Choroid plexus epithelial cell (primary cell): ENCODE measurements at places on chromosomes 5 and 9.

- no peak for DNase-seq
Measured at GRCh38 chr5:144638787-144639186, 468.1 kb downstream of the KCTD16 start.

GRCh38 chr9:113298924-113299770 lies 4.0 kb downstream of the RNF183 start:
- DNase-seq, result no peak

DNA sequence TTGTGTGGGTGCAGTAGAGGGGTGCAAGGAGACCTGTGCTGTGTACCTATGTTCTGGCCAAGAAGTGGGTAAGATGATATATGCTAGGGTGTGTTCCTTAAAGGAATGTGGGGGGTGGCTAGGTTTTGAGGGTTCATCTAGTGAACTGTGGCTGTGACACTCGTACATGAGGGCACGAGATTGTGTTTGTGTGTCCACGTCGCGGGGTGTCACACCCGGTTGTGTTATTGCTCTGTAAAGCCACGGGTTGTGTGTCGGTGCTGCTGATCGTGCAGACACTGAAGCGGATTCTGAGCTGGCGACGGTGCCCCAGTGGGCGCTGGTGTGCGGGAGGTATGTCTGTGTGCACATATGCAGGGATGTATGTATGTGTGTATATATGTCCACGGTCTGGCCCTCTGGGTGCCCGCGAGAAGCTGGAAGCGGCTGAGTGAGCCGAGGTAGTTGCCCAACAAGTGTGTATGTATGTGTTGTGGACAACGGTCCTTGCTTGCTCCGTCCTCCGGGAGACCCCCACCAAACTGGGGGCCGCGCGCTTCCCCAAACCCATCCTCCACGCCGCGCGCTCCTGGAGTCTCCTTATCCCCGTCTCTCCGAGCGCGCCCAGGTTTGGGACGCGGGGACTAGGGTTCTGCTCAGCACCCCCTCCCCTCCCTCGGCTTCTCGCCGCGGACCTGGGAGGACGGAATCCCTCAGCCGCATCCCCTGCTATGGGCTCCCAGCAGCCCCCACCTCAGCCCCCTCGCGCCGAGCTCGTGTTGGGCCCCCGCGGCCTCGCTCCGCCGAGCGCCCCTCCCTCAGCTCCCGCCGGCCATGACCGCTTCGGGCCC lies 639 bp downstream of the PCDH1 start:
- no peak for DNase-seq

DNA sequence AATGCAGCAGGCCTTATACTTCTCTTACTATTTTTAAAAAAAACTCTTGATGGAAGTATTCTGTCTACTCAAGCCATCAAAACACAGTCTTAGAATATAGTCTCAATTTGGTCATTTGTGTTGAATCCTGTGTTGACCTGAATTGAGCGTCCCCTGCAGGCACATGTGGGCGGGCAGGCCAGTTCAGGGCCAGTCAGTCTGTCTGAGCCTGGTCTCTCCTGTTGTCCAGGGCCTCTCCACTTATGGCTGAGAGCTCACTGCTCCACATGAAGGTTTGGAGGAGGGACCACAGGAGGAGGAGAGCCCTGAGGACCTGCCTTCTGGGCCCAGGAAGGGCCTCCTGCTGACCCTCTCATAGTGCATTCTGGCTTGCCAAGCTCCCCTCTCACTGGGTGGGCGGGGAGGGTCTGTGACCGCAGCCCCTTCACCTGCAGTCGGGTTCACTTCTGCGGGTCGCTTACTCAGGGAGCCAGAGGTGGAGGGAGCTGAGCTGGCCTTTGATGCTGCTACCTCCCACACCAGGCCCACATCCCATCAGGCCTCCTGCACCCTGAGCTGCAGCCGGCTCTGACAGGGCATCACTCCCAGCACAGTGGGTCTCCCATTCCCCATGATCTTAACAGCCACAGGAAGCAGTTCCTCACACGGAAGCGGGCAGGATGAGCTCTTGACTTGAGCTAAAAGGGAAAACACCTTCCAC lies 178.2 kb upstream of the S1PR3 start:
- DNase-seq, result no peak

- no peak for DNase-seq
Measured at GRCh38 chr9:15192856-15193255, 114.2 kb downstream of the TTC39B start.

DNA sequence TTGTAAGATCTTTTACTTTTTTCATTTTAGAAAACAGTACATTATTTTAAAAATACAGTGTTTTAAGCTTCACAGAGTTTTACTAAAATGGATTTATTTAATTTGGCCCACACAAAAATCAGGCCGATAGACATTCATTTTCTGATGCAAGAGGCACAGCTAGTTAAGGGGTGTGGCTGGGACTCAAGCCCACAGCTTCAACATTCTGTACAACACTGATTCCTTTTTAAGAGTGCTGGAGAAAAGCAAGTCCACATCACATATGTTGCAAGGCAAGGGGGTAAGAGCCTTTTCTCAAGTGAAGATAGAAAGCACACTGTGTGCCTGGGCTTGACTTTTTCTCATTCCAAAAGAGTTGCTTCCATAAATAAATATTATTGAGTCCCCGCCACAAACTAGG lies 195.9 kb downstream of the RFK start:
- DNase-seq, result peak; percentile 72

- peak; percentile 21 for DNase-seq
Measured at GRCh38 chr9:89755821-89756220, 151.0 kb downstream of the GADD45G start.

GRCh38 chr9:17862101-17862500 lies 283.2 kb downstream of the SH3GL2 start:
- no peak for DNase-seq

DNA sequence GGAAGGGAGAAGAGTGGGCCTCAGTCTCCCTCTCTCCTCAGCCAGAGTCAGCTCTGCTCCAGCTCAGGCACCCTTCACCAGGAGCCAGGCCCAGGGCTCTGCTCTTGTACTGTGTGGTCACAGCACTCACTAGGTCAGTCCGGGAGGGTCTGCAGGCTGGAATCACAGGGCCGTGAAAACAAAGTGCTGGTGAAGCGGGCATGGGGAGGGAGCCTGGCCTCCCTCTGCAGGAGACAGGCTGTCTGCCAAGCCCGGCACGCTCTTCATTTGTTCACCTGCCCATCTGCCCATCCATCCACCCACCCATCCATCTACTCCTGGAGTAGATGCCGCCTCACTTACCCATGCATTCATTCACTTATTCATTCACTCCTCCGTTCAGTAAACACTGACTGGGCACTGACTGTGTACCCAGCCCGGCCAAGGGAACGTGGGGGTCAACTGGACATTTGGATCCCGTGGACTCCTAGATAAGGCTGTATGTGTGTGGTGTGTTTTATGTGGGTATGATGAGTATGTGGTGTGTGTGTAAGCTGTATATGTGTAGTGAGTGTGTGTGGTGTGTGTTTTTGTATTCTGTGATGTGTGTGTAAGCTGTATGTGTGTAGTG lies 3.6 kb downstream of the SPAAR start:
- DNase-seq, result no peak

- no peak for DNase-seq
Measured at GRCh38 chr5:68757006-68757405, 336.8 kb upstream of the SLC30A5 start.
